ENCODE measurements at places on chromosomes 7 and 10.
A peak's percentile ranks its signal among the peaks of the same experiment; 100 is the strongest.

DNA sequence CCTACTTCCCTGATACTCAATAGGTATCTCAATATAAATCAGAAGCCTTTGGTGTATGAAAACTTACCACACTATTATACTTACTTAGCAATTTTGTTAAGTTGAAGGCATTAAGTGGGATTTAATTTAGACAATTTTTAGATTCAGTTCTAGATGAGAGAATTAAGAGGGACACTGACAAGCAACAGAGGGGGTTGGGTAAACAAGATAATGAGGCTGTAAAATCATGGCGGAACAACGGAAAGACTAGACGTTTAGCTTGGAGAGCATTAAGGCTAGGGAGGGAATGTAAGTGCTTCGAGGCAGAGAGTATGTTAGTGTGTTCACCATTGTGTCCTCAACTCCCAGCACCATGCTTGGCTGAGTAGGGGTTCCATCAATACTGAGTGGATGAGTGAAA, 71.3 kb downstream of the DENND11 start:
- no peak for DNase-seq

GRCh38 chr7:44142028-44142427, 896 bp upstream of the MYL7 start:
- no peak for DNase-seq

GRCh38 chr7:84700563-84701370, 486.1 kb downstream of the SEMA3D start:
- peak; percentile 20 for DNase-seq

GRCh38 chr7:83036721-83037380, 125.8 kb downstream of the PCLO start:
- DNase-seq: no peak

- peak; percentile 69 for DNase-seq
These were observed 15.6 kb downstream of the HIBADH start for GRCh38 chr7:27647046-27647445.

GRCh38 chr10:97798958-97799610, 27.3 kb upstream of the SFRP5 start:
- DNase-seq: no peak

DNA sequence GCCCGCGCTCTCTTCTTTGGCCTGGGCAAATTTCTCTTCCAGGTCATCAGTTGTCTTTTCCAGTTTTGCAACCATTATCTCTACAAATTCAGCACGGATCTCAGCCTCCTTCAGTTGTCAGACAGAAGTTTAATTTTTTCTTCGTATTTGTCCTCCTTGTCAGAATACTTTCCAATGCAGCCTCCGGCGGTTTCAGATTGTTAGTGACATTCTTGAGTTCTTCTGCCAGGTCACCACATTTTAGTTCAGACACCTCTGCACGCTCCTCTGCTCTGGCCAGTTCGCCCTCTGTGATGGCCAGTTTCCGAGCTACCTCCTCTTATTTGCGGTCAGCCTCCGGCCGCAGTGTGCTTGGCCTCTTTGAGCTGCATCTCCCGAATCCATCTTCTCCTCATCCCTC, 32.8 kb upstream of the CPN1 start:
- DNase-seq: no peak

GRCh38 chr10:84204122-84204521, 9.8 kb downstream of the CDHR1 start:
- DNase-seq: no peak

DNA sequence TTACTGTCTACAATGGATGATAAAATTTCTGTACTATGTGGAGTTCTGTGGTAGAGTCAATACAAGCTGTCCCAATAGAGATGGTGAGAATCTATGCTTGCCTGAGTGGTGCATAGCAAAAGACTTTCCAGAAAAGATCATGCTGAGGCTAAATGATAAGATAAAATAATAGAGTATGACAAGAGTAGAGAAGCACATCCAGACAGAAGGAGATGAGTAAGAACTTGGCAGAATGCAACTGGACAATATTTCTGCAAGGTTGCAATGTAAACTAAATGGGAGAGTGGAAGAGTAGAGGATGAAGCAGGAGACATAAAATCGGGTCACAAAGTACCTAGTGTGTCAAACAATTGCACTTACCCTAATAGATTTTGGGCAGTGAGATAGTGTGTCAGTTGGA, 347.6 kb downstream of the MDFIC start:
- DNase-seq: peak; percentile 38

DNA sequence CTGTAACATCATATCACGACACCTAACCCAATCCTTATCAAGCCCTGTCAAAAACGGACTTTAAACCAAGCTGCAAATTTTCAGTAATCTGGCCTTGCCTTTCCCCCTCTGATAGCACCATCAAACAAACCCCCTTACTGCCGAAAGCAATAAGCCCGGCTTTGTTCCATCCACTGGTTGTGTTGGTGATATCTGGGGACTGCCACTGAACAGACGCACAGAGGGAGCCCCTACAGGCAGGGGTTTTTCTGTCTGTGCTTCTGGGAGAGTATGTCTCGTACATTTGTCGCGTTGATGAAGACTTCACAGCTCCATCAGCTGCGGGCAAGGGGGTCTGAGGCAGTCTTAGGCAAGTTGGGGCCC, 550 bp upstream of the PLAU start:
- no peak for DNase-seq

DNA sequence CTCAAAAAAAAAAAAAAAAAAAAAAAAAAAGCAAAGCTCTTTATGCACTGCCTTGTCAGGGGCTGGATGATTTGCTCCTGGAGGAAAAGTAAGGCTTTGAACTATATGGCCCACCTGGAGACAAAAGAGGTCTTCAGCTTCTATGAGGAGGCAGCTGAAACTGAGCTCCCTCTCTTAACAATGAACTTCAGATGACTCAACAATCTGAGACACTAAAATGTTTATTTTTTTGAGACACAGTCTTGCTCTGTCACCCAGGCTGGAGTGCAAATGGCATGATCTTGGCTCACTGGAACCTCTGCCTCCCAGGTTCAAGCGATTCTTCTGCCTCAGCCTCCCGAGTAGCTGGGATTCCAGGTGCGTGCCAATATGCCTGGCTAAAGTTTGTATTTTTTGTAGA, 36.7 kb downstream of the RAB19 start:
- DNase-seq: no peak

DNA sequence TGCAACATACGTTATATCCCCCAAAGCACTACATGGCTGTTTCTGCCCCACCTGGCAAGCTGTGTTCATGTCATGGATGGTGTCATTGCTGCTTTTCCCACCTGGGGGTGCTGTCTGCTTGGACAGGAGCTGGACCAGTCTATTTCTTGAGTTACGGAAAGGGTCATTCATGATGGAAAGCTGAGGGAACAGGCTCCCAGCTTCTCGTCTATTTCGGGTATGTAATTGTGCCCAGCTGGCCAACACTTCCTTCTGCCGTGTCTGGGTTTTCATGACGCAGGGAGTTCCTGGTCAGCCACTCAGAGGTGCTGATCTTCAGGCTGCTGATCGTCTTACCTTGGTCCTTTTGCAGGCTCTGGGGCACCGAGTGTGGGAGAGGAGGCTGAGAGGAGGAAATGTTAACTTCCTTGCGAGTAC, 8.6 kb downstream of the BTBD16 start:
- peak; percentile 21 for DNase-seq

DNA sequence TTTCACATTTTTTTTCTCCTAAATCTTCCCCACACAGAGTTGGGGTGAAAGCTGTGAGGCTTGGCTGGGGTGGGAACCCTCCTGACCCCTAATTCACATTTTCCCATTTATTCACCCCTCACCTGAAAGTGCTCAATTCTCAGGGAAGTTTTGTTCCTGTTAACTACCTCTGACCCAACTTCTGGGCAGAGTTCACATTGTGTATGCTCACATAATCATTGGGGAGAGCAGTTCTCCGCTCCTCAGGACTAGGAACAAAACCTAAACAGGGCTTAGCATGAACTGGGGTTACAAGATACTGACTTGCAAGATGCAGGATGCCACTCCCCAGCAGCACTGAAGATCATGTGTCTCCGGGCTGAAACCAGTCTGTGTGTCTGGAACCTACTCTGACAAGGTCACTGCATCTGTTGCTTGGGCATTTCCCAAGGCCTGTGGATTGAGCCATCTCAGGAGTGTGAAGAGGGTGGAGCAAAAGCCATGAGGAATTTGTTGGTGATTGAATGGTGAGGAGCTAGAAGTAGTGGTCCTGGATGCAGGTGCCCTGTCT, 258.1 kb upstream of the IGFBP3 start:
- no peak for DNase-seq

DNA sequence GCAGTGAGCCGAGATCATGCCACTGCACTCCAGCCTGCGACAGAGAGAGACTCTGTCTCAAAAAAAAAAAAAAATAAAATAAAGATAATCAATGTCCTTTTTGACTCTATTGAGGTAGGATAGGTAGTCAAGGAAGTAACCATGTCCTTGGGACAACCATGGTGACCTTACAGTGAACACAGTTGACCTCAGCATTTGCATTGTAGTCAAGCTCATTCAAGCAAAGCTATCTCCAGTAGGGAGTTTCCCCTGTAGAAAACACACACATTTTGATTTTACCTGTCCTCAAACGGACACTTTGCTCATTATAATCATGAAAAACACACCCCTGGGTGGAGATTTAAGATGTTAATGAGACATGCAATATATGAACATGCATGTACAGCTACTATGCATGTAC, 171.7 kb downstream of the KIF20B start:
- no peak for DNase-seq

DNA sequence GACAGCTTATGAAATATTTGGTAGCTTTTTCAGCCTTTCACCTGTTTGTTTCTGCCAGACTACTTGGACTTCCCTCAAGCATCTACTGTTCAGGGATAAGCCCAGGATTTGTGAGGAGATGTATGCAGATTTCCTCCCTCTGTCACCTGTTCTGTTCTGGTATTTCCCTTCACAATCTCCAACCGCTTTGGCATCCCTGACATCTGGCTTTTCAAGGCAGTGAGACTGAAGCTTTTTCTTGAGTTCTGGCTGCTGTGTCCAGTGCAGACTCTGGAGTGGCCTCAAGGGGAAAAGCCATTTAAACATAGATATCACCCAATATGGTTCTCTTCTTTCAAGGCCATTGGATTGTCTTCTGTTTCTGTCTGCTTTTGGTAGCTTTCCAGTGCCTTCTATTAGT, 369.7 kb downstream of the LRMDA start:
- DNase-seq: no peak

DNA sequence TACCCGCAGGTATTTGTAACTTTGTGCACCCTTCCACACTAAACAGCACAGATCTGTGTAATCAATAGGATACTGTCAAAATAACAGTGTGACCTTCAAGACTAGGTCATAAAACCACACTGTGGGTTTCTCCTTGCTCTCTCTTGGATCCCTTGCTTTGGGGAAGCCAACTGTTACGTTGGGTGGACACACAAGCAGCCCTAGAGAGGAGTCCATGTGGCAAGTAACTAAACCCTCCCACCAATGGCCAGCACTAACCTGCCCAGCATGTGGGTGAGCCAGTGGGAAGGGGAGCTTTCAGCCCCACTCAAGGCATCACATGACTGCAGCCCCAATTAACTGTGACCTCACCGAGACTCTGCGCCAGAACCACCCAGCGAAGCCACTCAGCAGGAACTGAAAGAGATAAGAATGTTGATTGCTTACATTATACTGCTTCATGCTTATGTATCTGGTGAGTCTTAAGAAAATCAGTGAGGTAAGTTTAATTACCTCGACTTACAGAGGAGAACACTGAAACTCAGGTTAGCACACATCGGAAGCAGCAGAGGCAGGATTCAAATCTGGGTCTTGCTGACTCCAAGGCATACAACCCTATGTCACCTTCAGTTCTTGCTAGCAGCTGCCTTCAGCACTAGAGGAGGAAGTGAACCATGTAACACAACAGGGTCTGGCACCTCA, 9.4 kb upstream of the ZC3HAV1 start:
- DNase-seq: peak; percentile 12

DNA sequence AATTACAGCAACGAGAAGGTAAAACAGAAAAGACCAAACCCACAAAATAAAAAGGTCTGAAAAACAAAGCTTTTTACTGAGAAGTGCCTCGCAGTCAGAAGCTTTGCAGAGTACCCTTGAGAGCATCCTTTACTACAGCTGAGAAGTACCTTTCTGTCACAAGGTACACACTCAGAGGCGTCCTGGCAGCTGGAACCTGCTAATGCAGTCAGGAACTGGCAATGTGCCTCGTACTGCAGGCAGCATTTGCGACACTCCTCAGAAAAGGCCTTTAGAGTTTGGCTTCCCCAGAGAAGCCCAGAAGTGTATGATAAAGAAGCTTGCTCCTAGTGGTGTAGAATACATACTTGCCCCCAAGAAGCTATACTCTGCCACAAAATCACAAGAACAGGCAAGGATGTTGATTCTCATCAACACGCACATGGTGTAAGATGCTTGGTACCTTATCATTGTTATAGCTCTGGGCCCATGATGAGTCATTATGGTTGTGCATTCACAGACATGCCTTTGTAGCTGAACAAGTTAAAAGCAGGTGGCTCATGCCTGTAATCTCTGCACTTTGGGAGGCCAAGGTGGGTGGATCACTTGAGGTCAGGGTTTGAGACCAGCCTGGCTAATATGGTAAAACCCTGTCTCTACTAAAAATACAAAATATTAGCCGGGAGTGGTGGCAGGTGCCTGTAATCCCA, 2.0 kb upstream of the GTPBP4 start:
- no peak for DNase-seq

GRCh38 chr10:62852961-62853702, 37.0 kb upstream of the EGR2 start:
- DNase-seq: no peak

- DNase-seq: peak; percentile 82
These were observed 45.7 kb downstream of the LYZL2 start for GRCh38 chr10:30583778-30584415.

- no peak for DNase-seq
These were observed 48.2 kb upstream of the ANKRD1 start for GRCh38 chr10:90969121-90969534.

DNA sequence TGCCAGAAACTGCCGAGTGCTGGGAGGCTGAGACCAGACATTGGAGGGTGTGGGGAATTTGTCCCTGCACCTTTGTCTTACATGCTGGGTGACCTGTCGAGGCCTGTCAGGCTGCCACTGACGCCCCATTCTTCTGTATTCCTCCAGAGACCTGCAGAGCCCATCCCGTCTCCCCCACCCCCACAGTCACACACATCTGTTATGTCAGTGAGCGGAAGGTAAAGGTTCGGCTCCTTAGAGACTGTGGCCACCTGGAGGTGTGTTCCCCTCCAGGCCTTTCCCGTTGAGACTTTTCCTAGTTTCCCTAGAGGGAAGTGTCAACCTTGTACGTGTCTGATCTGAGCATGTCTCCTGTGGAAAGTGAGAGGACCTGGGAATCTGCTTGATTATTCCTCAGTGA, 84.5 kb downstream of the ATXN7L1 start:
- no peak for DNase-seq

DNA sequence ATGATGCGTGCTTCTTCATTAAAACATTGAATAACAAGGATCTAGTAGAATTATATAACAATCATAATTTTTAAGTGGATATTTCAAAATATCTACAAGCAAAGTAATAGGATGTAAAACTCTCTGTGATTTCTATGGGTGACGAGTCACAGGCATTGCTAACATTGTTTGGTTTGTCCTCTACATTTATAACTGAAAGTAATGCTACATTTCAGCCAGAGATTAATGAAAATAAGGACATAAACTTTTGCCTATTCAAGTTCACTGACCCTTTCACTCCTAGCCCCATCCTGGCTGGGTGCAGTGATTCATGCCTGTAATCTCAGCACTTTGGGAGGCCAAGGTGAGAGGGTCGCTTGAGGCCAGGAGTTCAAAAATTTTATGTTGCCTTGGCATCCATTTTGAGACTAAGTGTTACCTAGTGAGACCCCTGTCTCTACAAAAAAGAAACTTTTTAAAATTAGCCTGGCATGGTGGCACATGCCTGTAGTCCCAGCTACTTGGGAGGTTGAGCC, 38.4 kb upstream of the HSPA12A start:
- DNase-seq: no peak

- DNase-seq: peak; percentile 52
These were observed 7.8 kb upstream of the COMMD3 start for GRCh38 chr10:22308390-22308789.
